ENCODE measurements at places on chromosomes 2 and 18.

DNA sequence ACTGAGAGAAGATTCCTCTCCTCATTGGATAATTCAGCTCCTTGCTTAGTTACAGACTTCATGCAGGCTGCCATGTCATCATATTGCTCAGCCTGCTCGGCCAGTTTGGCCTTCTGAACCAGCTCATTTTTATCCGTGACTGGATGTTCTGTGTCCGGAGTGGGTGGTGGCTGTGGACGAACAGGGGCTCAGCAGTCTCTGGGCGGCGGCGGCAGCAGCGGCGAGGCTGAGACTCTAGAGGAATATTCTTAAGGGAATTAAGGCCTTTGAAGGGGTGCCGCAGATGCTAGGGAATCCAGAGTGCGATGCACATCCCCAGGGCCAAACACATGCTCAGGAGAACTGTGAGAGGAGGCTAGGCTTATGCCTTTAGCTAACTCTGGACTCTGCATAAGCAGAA lies 97.9 kb upstream of the GYPC start:
- no peak for DNase-seq

DNA sequence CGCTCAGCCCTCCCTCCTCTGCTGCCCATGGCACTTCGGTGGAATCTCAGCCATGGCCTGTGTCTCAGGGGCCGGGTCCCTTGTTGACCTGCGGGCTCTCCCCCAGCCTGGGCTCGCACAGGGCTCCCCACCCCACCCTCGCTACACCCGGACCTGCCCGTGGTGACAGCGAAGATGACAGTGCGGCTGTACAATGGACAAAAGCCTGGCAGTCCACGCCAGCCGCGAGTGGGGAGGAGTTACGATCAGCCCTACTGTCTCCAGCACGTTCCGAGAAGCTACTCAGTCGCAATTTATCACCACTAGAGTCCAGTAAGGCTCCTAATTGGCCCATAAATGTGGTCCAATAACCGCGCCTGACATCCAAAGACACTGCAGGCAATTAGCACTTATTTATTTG lies 31.6 kb downstream of the GBX2 start:
- DNase-seq: no peak

DNA sequence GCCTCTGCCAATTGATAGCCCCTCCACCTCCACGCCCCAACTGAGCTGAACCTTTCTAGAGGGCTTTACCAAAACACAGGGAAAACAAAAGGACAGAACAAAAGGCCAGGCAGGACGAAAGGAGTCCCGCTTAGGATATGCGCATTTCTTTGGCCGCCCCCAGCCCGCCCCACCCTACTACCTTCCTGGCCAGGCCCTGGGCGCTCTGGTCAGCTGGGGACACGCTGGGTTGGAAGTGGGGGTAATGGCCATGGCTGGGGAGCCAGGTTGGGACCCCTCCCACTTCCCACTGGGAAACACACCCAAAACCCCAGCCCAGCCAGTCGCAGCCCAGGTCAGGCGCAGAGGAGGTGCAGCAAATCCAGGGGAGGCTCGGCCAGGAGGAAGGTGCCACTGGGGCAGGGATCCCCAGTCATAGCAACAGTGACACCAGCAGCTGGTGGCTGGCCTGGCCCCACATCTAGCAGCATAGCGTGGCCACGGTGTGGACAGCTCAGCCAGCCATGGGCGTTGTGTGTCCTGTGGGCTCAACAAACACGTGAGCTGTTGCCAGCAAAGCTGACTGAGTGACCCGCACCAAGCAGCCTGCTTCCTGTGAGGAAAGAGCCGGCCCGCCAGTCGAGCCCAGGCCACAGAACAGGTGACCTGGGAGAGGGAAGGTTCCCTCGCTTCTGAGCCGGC lies 24.6 kb upstream of the B3GNT7 start:
- no peak for DNase-seq

DNA sequence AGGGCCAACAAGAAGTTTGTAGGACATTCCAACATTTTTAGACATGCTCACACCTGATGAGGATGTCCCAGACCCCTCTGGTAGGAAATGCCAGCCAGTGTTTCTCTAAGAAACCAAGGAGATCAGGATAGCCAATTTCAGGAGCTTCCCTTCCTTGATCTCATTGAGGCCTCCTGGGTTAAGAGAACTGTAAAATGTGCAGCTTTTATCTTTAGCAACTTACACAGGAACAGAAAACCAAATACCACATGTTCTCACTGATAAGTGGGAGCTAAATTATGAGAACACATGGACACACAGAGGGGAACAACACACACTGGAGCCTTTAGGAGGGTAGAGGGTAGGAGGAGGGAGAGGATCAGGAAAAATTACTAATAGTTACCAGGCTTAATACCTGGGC lies 99.6 kb upstream of the MAP2 start:
- no peak for DNase-seq

DNA sequence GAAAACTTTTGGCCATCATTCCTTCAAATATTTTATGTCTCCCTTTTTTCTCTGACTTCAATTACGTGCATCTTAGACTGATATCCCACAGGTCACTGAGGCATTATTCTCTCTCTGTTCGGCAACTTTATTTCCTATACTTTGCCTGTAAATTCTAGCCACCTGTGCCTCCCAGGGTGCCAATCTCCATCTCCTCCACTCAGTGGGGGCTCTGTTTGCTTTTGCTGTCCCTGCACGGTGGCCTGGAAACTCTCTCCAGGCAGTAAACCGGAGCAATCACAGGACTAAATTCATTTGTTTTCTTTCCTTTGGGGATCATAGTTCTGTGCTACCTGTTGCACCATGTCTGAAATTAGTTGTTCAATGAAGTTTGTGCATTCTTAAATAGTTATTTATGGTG lies 9.6 kb upstream of the MTLN start:
- no peak for DNase-seq

- DNase-seq: no peak
These were observed 47.3 kb downstream of the ROCK1 start for GRCh38 chr18:21064347-21064746.

DNA sequence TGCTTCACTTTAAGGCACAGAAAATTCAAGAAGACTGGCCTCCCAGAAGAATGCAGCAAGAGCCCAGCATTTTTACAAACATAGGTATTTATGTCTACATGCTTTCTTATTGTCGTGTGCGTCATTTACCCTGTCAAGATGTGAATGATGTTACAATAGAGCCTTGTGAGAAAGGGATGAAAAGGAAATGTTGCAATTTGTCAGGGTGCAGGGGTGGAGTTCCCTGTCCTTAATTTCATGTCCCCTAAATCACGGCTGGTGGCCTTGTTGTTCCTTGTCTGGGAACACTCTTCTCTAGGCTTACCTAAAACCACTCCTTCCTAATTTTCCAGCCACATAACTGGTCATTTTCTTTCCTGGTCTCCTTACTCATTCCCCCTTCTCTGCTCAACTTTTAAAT lies 194.2 kb downstream of the TXNL1 start:
- DNase-seq: no peak

- no peak for DNase-seq
These were observed 5.6 kb upstream of the LRATD1 start for GRCh38 chr2:14626873-14627272.

Data from WERI-Rb-1 (cell line).